ENCODE measurements at places on chromosomes 3 and 15.

DNA sequence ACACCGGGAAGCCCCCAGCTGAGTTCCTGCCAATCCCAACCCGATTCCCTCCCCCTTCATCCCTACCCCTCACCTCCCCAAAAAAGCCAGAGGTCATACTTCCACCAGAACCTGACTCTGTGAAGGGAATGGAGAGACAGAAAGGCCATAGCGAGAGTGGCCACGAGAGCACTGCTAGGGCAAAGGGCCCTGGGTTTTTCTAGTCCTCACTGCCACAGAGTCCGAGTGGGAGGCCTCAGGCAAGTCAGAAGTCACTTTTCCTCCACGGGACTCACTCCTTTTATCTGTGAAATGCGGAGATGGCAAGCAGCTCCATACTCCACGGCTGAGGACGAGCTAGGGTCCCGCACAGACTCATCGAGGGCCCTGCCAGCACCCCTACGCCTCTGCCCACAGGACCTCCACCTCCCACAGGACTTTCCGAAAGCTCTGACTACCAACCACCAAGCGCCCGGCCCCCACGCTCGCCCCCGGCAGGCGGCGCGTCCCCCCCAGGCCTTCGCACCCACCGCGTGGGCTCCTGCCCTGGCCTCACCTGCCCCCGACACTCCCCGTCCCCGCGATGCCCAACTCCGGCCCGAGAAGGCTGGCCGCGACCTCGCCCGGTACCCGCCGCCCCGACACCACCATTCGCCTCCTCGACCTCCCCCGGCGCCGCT, 792 bp downstream of the ATP13A3 start:
- H3K4me3 ChIP-seq: peak overlapping the region; percentile 67
- H3K27me3 ChIP-seq: no peaks in the 10 kb centered on the region
- H3K36me3 ChIP-seq: peaks cover under 1% of the 10 kb centered on the region

GRCh38 chr3:114034787-114035545, 21.4 kb downstream of the CCDC191 start:
- no peak overlapping the region for H3K4me3 ChIP-seq
- no peak for DNase-seq
- no peaks in the 10 kb centered on the region for H3K27me3 ChIP-seq
- H3K36me3 ChIP-seq: no peaks in the 10 kb centered on the region

DNA sequence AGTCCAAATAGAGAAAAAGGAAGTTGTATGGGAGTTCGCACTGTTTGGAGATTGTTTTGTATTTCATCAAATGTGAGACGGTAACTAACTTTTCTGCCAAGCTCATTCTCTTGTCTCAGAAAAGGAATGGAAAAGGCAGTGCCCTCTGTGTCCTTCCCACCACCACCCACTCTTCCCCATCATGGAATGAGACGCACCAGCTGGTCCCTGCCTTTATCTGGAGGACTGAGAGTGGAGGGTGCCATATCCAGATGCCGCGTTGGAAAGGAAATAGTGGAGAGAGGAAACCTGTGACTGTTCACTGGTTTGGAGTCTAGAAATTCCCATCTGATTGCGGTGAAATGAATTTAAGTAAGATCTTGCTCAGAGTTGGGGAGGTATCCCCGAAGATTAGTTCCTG, 3.7 kb upstream of the CCK start:
- no peak overlapping the region for H3K4me3 ChIP-seq
- peaks cover 24% of the 10 kb centered on the region for H3K27me3 ChIP-seq

DNA sequence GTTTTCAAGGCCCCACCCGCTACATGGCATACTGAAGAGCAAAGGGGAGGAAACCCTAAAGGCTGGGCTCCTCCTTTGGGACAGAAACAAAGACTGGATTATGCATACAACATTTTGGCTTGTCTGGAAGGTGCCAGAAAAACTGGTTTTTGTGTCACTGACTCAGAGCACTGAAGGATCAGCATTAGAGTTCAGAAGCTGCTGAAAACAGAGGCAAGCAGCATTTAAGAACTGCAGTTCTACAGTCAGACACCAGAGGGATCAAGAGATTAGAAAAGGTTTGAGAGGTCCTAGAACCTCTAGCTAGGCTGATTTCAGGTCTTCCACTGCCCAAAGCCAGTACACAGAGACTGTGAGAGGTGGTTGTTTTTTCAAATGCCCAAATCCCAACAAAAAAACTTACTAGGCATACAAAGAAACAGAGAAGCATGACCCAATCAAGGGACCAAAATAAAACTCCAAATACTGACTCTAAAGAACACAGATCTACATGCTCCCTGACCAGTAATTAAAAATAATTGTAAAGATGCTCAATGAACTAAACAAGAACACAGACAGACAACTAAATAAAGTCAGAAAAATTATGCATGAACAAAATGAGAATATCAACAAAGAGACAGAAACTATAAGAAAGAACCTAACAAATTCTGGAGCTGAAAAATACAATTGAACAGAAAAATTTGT, 91.2 kb downstream of the SENP2 start:
- H3K36me3 ChIP-seq: no peaks in the 10 kb centered on the region
- H3K4me1 ChIP-seq: no peaks in the 10 kb centered on the region
- H3K27me3 ChIP-seq: no peaks in the 10 kb centered on the region

DNA sequence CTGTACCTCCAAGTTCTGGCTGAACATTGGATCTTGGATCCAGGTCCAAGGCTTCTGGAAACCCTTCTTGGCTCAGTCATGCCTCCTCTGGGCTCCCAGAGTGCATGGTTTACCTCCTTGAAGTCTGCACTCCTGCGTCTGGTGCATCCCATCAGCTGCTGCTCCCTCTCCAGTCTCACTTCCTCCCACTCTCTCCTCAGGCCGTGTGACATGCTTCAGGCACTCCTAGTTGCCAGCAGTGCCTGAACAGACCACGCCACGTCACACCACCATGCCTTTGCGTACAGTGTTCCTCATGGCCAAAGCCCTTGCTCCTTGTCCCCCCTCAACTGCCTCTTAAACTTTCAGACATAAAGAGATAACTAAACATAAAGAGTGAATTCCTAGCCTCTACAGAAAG, 5.7 kb downstream of the GPR27 start:
- H3K36me3 ChIP-seq: no peaks in the 10 kb centered on the region
- DNase-seq: no peak
- H3K27ac ChIP-seq: no peak overlapping the region
- no peaks in the 10 kb centered on the region for H3K4me1 ChIP-seq

DNA sequence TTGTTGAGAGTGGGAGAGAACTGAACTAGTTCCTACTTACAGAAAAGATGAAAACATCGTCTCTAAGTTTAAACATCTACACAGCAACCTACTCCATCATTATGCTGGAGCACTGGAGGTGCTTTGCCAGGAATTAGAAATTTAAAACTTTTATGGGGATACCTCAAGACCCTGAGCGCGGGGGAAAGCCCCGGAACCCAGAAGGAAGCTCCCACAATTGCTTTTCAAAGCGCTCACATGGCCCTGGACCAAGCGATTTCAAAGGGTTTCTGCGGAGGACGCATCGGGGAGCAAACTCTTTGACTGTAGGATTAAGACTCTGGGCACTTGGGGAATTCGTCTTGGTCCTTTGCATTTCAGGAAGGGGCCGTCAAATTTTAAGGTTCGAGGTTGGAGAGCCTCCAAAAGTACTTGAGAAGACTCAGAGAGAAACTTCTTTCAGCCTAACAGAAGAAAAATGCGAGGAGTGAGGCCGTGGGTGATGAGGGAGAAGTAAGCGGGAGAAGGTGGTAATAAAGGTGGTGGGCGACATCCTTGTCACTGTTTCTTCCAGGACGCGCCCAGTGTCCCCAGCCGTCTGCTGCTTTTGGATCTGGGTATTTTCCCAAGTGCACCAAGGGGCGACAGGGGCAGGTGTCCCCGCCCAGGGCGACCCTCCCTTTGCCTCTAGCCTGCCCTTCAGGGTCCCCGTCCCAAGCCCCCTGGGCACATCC, 591 bp downstream of the PROK2 start:
- peaks cover 63% of the 10 kb centered on the region for H3K27me3 ChIP-seq
- H3K36me3 ChIP-seq: no peaks in the 10 kb centered on the region
- DNase-seq: no peak
- H3K4me3 ChIP-seq: peak overlapping the region; percentile 23

DNA sequence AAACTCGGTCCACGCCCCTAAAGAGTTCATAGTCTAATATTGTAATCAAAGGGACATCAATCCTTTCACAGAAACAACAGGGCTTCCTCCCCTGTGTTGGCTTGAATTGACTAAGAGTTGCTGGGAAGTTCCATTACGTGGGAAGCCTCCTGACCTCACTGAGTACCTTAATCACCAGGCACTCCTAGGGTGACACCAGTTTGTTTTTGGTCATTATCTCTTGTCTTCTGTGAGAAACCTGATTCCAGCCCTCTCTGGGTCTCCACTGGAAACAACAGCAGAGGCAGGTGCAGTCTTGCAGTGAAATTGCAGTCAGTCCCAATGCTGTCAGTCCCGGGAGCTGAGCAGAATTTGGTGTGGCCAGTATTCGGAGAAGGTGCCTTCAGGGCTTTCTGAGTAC, 55.4 kb downstream of the BOC start:
- H3K27me3 ChIP-seq: no peaks in the 10 kb centered on the region
- DNase-seq: no peak
- H3K4me1 ChIP-seq: peaks cover 26% of the 10 kb centered on the region
- no peaks in the 10 kb centered on the region for H3K36me3 ChIP-seq
- no peak overlapping the region for H3K27ac ChIP-seq

GRCh38 chr15:35912196-35912595, 366.2 kb upstream of the DPH6 start:
- H3K4me3 ChIP-seq: no peak overlapping the region
- H3K36me3 ChIP-seq: no peaks in the 10 kb centered on the region
- no peaks in the 10 kb centered on the region for H3K27me3 ChIP-seq
- no peak for DNase-seq
- H3K4me1 ChIP-seq: no peaks in the 10 kb centered on the region

GRCh38 chr3:62370858-62371719, 2.3 kb downstream of the FEZF2 start:
- H3K4me3 ChIP-seq: peak overlapping the region; percentile 22
- no peak overlapping the region for H3K27ac ChIP-seq
- H3K4me1 ChIP-seq: peaks cover 25% of the 10 kb centered on the region

GRCh38 chr15:34890424-34890823, 79.1 kb downstream of the AQR start:
- H3K4me3 ChIP-seq: no peak overlapping the region
- DNase-seq: no peak
- no peaks in the 10 kb centered on the region for H3K27me3 ChIP-seq
- H3K27ac ChIP-seq: no peak overlapping the region

DNA sequence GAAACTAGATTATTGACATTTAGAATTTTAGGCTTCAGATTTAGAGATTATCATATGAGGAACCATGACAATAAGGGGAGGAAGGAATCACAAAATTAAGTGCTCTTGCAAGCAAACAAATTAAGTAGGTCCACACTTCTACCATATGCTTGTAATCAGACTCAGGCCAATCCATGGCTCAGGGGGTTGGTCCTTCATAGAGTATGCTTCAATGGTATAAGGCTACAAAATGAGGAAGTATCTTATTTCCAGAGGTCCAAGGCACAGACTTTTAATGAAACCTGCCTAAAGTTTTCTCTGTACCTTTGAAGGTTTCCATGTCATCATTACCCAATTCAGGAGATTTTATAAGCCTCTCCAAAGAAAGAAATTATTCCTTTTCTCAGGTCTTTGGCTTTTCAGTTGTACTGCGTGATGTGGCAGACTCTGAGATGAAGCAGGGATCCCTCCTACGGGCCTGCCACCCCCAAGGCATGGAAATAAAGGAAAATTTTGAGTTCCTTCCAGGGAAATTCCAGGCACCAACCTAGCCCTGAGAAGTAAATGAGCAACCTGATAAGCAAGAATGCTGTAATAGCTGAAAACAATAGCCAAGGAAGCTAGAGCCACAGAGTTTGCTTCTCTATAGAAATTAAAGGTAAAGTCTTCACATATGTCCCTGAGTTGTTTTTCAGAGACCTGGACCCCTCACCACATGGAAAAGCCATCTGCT, 36.3 kb downstream of the SERPINI2 start:
- H3K4me3 ChIP-seq: no peak overlapping the region
- H3K27me3 ChIP-seq: no peaks in the 10 kb centered on the region
- DNase-seq: no peak
- no peaks in the 10 kb centered on the region for H3K36me3 ChIP-seq
- H3K4me1 ChIP-seq: no peaks in the 10 kb centered on the region
- no peak overlapping the region for H3K27ac ChIP-seq

Measured in gastrocnemius medialis (tissue), 4 donors.